Cerebellar nuclear complex (tissue), 1 donor: ENCODE measurements at places on chromosomes 4 and X.

DNA sequence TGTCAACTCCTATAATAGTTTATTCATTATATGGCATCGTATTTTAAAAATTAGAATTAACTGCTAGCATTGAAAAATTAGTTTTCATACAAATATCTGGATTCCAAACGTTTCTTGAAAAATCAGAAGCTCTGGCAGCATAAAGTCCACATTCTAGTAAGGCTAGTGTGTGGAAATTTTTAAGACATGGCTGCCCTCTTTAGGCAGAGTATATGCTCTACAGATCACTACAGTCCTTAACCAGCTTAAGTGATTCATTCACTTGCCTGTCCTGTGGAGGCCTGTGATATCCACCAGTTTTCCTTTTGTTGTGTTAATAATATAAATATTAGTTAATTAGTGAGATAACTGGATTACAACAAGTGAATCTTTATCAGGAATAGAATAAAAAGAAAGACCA is 287.2 kb downstream of the OPHN1 start:
- DNase-seq: no peak

GRCh38 chrX:68079961-68080360 is 353.3 kb downstream of the OPHN1 start:
- DNase-seq: no peak

DNA sequence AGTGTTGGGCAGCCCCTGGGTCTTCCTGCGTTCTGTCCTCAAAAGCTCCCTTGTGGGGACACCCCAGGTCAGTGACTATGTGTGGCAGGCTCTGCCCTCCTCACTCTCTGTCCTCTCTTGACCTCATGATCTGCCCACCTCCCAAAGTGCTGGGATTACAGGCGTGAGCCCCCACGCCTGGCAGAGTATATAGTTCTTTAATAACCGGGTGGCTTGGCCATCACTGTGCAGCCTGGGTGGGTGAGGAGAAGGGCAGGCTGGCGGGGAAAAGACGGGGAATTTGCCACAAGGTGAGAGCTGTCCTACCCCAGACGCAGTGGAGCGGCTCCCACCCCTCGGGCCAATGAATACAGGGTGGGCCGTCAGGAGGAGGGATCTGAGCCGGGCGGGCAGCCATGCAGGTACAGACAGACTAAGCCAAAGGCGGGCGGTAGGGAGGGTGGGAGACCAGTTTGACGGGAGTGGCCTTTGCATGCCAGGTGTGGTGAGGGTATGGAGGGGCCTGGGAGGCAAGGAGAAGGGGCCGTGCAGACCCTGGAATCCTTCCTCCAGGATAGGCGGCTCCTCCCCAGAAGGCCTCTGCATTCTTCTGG is 2.5 kb downstream of the SH3BP2 start:
- no peak for DNase-seq

- no peak for DNase-seq
These were observed 62.9 kb upstream of the SLC7A11 start for GRCh38 chr4:138305050-138305449.

DNA sequence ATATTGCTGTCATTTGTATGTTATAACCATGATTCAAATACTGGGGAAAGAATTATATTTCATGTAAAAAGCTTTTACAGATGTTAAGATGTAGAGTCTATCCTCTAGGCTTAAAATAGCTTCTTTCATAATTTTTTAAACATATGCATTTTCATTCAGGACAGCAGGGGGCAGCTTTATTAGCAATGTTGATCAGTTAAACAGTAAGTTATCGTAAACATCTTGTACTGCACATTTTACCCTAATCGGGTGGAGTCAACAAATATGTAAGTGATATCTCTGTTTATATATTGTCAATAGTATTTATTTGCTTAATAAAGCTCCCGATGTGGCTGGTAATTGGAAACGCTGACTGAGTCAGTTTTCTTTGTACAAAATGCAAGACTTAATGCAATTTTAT is 142.5 kb upstream of the MED14 start:
- no peak for DNase-seq

- DNase-seq: no peak
These were observed 167.9 kb downstream of the CAMK2D start for GRCh38 chr4:113593400-113594230.

DNA sequence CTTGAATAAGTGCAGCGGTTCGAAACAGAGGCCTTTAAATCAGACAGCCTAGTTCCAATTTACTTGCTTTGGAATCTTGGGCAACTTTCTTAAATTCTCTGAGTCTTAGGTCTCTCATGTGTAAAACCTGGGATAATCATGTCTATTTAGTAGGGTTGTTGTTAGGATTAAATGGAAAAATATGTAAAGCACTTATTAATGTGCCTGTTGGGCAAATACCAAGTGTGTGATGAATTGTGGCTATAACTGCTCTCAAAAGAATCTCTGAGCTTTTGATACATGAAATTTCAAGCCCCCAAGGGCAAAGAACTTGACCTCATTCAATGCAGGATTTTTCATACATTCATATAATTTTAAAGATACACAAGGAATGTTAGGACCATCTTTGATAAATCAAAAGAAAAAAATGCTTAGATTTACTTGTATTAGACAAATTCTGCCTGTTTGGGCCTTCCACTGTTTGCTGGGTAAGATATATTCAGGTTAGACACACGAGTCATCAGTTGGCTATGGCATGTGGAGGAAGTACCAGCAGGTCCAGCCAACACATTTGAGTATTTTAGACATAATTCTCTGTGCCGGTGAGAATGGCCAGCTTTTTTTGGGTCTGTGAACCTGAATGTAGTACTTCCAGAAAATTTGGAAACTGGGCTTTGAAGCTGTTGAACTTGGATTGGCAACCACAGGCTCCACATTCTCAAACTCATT is 241.4 kb upstream of the CNKSR2 start:
- DNase-seq: no peak

DNA sequence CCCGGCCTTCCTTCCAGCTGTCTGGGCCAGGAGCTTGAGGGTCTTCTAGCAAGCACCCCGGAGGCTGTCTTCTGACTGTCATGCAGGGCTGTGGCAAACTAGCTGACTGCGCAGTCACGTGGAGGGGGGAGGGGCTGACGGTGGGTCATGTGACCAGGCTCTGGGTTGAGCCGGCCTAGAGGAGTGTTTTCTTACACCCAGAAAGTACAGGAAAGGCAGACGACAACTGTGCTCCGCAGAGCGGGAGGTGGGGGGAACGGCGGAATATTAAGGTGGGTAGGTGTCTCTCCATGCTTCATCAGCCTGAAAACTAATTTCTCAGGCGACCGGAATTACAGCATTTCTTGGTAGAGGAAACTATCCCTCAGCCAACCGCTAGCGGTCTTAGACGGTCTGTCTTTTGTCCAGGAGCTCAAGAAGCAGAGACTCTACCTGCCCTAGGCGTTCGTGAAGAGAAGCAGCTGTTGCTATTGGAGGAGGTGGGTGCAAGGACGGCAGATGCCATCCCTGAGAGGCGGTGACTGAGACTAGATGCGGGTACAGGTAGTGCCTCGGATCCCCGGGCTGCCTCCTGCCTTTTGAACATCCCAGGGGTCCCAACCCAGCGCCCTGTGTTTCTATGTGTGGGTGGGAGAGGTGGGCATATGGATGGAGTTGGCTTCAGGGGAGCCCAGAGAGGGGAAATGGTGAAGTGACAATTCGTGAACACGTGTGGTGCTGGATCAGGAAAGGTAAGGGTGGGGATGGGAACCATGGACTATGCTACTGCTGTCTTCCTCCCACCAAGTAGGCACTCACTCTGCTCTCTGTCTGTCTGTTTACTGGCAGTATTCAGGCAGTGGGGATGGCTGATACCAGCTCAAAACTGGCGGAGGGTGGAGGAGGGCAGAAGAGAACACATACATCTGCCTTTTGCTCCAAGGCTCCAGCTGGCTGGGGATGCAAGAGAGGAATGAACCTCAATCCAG is 8.8 kb downstream of the GPRASP1 start:
- no peak for DNase-seq

GRCh38 chrX:120251471-120252011 is 929 bp downstream of the ZBTB33 start:
- DNase-seq: no peak
